ENCODE measurements at places on chromosomes 6 and 20.

DNA sequence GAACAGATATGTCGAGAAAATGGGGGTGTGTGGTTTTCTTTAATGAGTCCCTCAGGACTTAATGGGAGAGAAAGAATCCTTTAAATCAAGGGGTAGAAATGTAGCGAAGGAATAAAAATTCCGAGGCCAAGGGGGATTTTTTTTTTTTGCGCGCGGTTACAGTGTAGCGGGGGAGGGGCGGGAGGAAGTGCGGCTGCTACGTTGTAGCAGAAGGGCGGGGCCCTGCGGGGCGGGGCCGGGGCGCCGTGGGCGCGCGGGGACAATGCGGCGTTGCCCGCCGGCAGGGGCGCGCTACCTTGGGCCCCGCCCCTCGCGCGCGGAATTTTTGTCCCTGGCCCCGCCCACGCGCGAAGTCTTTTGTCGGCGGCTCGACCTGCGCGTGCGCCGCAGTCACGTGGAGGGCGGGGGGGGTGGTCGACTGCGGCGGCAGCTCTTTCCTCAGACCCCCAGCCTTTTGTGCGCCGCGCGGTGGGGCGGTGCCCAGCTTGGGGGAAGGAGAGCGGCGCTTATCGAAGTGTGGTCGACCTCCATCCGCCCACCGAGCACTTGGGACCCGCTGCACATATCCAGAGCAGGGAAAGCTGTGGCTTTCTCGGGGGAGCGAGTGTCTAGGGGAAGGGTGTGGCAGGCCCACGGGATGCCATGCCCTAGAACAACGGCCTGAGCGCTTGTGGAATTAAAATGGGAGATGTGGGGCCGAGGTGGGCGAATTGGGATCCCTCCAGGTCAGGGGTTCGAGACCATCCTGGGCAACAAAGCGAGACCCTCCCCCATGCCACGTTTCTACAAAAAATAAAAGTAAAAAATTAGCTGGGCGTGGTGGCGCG lies 1.3 kb downstream of the TUBB start:
- DNase-seq: peak; percentile 93

GRCh38 chr20:51494241-51495110 lies 48.0 kb downstream of the NFATC2 start:
- DNase-seq: peak; percentile 73

- DNase-seq: no peak
Observed at GRCh38 chr20:44596010-44596409, 13.6 kb downstream of the PKIG start.

DNA sequence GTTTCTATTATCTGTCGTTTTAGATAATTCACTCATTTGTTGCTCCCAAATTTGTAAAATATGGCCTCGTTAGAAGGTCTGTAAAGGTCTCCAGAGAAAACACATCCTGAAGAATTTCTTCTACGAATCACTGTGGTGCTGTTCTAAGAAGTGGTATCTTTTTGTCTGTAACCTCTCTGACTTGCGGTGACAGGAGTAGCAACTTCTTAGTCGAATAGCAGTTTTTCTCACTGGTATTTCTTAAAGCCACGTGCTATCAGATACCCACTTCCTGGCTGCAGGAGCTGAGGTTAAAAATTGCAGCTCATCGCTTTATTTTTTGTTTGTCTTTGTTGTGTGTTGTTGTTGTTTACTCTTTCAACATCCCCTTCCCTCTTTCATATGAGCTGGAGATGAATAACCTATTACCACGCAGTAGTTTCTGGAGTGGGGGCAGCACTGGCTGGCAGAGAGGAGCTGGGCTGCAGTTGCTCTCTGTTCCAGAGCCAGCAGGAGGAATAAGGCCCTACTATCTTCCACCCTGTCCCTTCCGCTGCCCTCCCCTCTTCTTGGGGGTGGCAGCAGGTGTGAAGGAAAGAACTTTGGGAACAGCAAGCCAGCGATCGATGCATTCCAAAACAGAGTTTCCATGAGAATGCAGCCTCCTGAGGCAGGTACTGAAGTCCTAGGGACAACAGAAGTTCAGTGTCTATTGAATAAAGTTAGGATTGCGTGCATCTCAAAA lies 64.7 kb downstream of the C6orf118 start:
- no peak for DNase-seq

DNA sequence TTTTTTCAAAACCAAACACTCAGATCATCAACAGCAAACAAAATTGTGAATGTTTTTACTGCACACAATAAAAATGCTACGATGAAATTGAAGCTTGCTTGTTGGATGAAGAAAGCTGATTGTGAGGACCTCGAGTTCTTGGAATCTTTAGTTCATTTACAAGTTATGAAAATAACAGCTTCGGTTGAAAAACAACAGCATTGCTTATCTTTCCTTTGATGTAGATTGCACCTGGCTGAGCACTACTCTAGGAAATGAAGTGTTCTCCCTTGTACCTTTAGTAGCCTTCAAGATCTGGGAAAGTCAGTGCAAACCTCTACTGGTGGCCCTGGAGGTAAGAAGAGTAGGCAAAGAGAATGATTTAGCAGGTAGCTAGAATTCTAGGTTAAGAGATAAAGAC lies 2.2 kb upstream of the HMGN3 start:
- DNase-seq: no peak

- no peak for DNase-seq
Observed at GRCh38 chr6:128882991-128883611, at the start of gene LAMA2. LAMA2 (plus strand) TSS chr6:128883138; CDS start chr6:128883246, 108 bp downstream.

- DNase-seq: no peak
Observed at GRCh38 chr6:38997128-38997761, 51.3 kb upstream of the GLP1R start.

DNA sequence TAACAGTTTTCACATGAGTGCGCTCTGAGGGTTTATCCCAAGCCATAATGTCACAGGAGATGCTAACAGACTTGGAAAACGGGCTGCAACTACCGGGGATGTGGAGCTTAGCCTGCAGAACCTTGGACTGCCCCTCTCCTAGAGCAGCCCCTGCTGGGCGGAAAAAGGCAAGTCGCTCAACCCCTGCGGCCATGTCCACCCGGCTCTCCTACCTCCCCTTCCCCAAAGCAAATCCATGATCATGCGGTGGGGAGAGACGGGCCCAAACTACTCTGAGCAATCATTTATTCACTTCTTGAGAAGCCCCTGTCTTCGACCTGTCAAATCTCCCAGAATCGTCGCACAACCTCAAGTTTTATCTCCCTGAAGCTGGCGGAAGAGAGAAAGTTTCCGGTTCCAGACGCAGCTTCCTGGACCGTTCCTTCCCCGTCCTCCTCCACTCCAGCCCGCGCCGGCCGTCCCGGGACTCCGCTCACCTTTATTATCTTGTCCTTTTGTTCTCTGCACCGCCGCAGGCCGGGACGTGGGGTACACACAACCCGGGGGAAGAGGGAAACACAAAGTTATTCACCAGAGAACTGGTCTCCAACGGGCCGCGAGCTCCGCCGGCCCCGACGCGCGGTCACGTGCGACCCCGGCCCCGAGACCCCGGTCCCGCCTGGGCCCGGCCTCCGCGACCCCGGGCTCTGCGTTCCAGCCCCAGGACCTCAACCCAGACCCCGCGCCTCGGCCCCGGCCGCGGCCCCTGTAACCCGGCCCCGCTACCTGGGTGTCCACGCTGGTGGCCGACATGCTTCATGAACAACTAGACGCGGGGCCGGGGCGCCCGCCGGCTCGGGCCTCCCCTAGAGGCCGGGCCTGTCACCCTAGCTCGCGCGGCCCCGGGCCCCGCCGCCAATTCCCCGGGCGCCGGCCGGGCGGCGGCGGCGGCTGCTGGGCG lies 560 bp downstream of the YTHDF1 start:
- DNase-seq: no peak

GRCh38 chr20:57040466-57040865 lies 226.0 kb downstream of the BMP7 start:
- no peak for DNase-seq

DNA sequence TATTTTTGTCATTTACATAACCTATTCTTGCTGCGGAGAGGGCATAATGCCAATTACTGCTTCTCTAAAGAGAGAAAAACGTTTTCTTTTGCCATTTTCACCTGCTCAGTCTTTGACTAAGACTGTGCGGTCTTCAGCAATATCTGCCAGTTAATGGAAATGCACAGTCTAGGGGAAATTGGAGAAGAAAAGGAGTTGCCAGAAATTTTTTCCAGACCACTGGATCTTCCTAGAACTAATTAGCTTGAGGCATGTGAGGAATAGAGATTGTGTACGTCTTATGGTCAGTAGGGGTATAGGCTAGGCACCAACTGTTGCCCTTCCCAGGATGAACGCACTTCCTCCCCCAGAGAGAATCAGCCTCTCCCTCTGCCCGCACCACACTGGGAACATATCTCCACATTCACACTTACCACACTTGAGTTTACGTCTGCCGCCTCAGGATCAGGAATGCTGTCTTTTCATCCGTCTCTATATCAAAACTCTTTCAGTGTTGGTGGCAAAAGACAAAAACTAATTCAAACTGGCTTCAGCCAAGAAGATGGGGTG lies 67.9 kb upstream of the E2F3 start:
- no peak for DNase-seq

DNA sequence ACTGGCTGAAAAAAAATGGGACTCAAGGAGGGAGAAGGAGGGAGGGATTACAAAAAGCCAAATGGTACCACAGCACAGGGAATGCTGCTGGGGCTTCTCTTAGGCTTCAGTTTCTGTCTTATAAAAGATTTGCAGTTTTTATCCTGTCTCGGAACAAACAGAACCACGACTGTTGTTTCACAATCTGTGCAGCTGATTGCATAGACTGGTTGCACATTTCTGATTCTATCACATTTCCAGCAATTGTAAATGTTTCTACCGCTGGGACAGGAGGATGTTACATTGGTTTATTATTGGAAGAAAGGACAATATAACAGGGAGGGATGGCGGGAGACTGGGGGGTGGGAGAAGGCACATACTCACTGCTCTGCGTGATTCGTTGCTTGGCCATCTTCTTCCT lies 73.5 kb upstream of the ARID1B start:
- DNase-seq: no peak

- DNase-seq: no peak
Observed at GRCh38 chr6:51568771-51569170, 518.6 kb downstream of the PKHD1 start.

GRCh38 chr6:170522565-170523183 lies 30.4 kb downstream of the PSMB1 start:
- DNase-seq: no peak
